ENCODE measurements at places on chromosomes 11 and 22.
A peak's percentile ranks its signal among the peaks of the same experiment; 100 is the strongest.

- DNase-seq = no peak
Measured at GRCh38 chr11:85848556-85848955, 6.6 kb upstream of the CCDC83 start.

DNA sequence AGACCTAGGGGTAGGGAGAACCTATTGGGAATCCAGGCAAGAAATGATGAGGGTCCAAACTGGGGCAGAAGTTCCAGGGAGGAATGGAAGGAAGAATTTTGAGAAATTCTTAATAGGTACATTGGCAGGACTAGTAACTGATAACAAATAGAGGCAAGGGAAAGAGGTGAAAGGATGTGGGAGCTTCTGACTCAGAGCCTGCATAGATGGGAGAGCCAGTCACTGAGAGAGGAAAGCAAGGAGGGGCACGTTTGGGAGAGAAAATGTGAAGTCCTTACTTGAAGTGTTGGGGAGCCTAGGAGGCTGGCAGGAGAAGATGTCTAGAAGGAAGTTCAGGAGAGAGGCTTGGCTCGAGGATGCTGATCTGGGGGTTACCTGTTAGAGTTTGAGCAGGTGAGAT, 104.6 kb upstream of the NCAM1 start:
- no peak for DNase-seq

DNA sequence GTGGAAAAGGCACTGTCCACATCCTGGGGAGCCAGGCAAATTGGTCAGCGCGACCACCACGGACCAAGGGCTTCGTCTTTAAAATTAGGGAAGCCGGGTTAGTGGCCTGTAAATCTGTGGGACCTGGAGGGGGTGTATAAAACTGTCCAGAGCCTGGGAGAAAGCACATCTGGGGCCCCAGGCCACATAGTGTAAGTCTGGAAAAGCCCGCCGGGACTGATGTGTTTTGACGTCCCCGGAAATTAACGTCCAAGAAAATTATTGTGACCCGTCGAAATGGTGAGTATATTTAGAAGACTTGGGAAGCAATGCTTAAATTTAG, 4.2 kb upstream of the IGF2 start:
- DNase-seq = no peak

- peak; percentile 48 for DNase-seq
Measured at GRCh38 chr11:65896034-65896999, 3.9 kb downstream of the FOSL1 start.

GRCh38 chr11:111355956-111356659, 23.0 kb downstream of the POU2AF1 start:
- no peak for DNase-seq

DNA sequence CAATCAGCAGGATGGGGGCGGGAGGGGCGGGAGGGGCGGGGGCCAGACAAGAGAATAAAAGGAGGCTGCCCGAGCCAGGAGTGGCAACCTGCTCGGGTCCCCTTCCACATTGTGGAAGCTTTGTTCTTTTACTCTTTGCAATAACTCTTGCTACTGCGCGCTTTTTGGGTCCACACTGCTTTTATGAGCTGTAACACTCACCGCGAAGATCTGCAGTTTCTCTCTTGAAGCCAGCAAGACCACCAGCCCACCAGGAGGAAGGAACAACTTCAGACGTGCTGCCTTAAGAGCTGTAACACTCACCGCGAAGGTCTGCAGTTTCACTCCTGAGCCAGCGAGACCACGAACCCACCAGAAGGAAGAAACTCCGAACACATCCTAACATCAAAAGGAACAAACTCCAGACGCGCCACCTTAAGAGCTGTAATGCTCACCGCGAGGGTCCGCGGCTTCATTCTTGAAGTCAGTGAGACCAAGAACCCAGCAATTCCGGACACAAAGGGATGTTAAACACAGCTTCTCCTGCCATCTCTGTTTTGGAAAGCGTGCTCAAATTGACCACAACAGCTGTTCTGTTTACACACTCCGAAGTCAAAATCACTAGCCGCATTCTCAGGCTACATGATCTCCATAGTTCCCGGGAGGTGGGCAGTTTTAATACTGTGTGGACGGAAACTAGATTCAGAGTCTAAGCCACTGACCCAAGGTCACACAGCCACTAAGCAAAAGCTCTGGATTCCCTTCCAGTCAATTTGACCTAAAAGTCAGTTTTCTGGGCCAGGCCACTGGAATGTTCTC, 11.9 kb downstream of the PLAAT2 start:
- no peak for DNase-seq

DNA sequence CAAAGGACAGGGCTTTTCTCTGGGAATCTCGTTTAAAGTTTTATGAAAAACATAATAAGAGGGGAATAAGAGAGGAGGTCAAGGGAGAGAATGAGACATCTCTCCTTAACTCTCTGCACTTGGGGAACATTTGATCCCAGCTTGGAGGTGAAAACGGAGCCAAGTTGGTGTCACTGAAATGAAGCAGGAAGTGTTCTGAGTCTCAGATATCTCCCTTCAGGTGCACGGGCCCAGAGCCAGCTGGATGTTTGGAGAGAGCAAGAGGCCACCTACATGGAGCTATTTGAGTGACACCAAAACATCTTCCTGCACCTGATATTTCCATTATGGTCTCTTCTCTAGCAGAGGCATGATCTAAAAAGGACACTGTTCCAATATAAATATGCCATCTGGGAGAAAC, 85.7 kb downstream of the BLID start:
- DNase-seq = no peak

- DNase-seq = no peak
Measured at GRCh38 chr22:37281646-37282384, 493 bp upstream of the CYTH4 start.

DNA sequence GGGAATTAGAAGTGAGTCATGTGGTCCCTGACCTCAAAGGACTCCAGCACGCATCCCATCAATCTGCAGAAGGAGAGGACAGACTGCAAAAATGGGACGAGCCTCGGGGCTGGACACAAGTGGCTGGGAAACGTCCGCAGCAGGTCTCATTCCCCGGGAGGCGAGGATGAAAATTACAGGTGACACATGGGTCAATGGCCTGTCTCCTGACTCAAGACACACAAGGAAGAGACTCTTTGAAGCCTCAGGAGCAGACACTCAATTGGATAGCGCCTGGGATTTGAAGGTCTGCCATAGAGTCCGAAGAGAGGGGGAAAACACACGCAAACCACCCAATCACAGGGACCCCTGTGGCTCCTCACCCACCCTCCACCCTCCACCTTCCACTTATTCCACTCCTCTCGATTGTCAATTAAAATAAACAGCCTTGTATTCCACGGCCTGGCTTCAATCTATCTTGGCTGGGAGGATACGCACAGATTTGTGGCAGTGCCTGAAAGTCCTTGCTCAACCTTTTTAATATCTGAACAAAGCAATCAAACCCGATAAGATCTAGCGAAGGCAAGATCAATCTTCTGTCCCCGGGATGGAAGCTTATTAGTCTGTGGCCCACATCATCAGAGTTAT, 101.8 kb upstream of the CADM1 start:
- no peak for DNase-seq

DNA sequence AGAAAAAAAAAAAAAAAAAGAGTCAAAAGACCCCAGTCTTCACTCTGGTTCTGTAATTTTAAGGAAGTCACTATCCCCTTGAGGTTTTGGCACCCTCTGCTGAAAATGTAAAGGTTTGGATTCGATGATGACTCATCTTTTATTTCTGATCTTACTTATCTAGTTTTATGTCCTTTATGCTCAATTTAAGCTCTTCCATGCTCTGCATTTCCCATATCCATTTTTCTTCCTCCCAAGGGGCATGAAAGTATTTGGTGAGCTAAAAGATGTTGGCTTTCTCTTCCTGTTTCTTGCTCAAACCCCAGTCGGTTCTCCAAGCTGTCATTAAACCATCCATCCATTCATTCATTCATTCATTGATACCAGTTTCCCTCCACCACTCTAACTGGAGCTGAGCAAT, 61.0 kb upstream of the CDON start:
- no peak for DNase-seq

GRCh38 chr11:12029738-12030363, 21.4 kb upstream of the DKK3 start:
- DNase-seq = no peak

- no peak for DNase-seq
Measured at GRCh38 chr11:9855579-9856287, 191.9 kb downstream of the SWAP70 start.

- no peak for DNase-seq
Measured at GRCh38 chr11:120432056-120433018, 79.2 kb upstream of the GRIK4 start.

- no peak for DNase-seq
Measured at GRCh38 chr11:35621620-35622019, 3.4 kb downstream of the FJX1 start.

GRCh38 chr11:121626507-121626875, 173.7 kb upstream of the SORL1-AS1 start:
- DNase-seq = no peak

- no peak for DNase-seq
Measured at GRCh38 chr11:104916442-104916841, 18.2 kb upstream of the CASP12 start.

DNA sequence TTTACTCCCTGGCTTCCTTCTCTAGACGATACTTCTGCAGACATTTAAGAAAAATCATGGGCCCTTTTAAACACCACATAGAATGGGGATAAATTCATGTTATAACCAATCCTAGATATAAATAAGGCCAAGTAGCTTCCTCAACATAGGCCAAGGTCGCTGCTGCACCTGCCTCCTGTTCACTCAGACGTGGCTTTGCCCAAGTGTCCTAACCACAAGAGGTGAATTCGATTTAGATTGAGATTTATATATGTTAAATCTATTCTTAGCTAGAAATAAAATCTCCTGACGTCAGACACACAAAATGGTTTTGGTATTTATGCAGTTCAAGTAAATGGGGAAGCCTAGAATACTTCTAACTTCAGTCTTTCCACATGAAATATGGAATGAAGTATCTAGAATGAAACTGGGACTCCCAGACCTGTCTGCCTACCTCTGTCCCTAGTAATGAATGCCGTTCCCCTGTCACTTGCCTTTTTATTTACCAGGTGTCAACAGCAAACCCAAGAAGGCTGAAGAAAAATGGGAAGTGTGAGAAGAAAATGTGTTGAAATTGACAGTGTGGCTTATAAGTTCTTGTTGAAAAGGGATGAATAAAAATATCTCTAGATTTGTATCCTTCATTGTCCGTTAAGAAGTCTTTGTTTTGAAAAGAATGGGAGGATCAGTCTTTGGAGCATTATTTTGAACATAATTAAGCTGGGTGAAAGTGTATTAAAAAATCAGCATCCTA, 131.8 kb downstream of the HIPK3 start:
- no peak for DNase-seq

DNA sequence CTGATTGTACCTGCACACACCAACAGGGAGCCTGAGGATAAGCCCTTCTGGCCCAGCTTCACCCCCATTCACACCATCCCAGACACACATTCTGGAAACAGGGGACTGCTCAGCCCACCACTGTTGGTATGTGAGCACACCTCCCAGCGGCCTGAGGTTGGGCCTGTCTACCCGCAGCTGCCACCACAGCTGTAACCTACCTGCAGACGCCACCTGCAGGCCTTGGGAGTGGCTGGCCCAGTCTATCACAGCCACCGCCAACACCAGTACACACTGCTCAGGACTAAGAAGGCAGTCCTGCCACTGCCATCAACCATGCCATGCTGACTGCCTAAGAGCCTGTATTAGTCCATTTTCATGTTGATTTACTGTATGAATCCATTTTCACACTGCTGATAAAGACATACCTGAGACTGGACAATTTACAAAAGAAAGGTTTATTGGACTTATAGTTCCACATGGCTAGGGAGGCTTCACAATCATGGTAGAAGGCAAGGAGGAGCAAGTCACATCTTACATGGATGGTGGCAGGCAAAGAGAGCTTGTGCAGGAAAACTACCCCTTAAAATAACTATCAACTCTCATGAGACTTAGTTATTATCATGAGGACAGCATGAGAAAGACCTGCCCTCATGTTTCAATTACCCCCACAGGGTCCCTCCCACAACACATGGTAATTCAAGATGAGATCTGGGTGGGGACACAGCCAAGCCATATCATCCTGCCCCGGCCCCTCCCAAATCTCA, 30.6 kb downstream of the RSF1 start:
- DNase-seq = no peak

GRCh38 chr11:33952805-33953204, 60.9 kb upstream of the LMO2 start:
- DNase-seq = no peak

DNA sequence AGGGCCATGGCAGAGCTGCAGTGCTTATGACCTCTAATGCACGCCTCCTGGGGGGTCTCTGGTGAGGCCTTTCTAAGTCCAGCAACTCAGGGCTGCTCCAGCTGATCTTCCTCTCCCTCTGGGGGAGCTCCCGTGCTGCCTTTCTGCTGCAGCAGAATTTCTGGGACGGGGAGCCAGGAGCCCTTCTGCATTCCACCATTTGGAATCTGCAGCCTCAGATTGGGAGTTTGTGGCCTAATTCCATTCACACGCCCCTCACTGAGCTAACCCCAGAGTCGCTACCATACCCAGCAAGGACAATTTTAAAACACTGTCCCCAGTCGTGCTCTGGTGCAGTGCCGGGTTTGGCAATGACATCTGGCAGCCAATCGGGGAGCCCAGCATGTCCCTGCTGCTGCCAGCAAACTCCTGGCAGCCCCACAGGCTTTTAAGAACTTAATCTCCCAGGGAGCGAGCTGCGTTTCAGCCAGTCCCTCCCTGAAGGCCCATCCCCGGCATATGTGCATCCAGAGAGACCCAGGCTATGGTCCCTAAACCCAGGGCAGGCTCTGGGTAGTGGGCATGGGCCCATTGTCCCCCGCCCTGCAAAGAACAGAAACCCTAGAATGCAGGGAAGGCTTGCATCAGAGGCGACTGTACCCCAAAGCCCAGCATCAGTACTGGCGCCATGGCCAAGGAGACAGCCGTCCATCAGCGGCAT, 4.7 kb downstream of the SHANK2 start:
- DNase-seq = peak; percentile 81

DNA sequence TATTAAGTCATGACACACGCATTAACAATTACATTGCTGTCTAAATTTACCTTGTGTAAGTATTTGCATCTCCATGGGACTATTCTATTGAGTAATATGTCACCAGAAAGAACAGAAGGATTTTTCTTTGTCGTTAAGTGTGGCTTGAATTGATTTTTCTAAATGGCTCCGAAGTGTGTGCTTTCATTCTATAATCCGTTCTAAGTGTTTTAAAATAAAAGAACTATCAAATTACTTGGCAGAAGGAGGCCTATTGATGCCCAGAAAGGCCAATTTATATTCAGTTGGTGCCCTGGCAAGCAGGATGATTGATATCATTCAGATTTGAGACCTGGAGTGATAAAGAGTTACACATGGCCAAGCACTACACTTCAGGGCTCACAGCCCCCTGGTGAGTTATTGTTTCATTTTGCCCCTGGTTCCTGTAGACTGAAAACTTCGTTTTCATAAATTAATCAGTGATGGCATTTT, 538.9 kb upstream of the ANO5 start:
- DNase-seq = no peak

Measured in posterior cingulate gyrus (tissue), 11 donors.